ENCODE measurements at places on chromosomes 5 and 9. TPM values are rescaled to one million over a fixed set of nuclear protein-coding genes. Genes with fewer than 3 reads are reported as not detected.

Gene PHF24
- 0.12 TPM for total RNA-seq

Gene URM1
- 39.4 TPM for total RNA-seq

Gene FABP6
- not detected for total RNA-seq

Gene ALG2
- 30.3 TPM for total RNA-seq

Gene KIAA1191
- 88.1 TPM for total RNA-seq

Gene SOX30
- 0.23 TPM for total RNA-seq

Gene TBC1D9B
- 69.0 TPM for total RNA-seq

Gene FAM163B
- not detected for total RNA-seq

Gene SLC4A9
- not detected for total RNA-seq

Gene SPATA31C1
- total RNA-seq = 0.14 TPM

Gene TJP2
- 335 TPM for total RNA-seq

Gene IGFBPL1
- total RNA-seq = 8.8 TPM

Gene ADAM19
- total RNA-seq = 19.3 TPM

All from epithelial cell of proximal tubule (primary cell).